ENCODE measurements at places on chromosomes 5 and 9.

DNA sequence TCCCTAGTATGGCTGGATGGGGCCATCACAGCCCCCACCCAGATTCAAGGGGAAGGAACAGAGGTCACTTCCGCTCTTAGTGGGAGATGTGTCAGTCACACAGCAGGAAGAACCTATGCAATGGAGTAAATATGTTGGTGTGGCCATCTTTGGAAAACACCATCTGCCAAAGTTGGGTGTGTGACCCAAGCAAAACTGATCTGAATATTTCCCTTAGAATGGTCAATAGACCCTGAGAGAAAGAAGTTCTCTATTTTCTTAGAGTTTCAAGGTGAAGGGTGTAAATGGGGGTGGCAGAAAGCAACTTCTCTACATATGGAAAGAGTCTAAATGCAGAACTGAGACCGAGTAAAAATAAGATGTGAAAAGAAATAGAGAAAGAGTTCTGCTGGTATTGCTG lies 212.7 kb downstream of the ESM1 start:
- no peak for DNase-seq

DNA sequence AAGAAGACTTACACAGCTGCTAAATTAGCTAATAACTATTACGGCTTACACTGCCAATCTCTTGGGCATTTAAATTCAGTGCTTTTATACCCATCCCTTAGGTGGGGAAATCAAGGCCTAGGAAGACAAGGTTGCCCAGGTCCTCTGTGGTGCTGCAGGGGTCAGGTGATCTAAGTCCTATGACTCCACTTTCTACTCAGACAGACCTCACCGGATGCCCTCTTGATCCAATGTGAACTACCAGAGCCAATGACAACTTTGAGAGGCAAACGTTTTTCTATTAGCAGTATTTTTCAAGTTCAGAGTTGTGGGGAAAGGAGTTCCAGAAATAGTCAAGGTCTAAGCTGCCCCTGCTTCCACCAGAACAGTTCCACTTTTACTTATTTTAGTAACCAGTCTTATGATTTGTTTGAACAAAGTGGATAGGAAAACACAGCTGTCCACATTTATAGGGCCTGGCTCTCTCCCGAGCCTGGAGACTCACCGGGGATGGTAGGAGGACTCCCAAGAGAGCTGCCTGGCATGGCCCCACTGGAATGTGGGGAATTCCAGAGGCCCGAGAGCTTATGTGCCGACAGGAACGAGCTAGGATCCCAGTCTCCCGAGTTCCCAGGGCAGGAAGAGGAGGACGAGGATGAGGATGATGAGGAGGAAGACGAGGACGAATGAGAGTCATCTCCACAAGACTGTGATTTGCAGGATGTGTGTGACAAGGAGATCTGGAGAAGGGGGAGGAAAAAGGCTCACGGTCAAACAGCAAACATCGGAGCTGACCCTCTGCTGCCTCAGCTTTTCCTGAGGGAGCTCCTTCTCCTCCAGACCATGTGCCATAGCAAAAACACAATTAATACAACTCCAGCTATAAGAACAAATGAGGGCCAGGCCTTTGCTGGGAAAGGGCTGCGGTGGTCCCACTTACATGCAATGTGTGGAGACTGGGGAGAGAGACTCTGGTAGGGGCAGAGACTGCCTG lies 16.7 kb downstream of the FAM193B start:
- no peak for DNase-seq

DNA sequence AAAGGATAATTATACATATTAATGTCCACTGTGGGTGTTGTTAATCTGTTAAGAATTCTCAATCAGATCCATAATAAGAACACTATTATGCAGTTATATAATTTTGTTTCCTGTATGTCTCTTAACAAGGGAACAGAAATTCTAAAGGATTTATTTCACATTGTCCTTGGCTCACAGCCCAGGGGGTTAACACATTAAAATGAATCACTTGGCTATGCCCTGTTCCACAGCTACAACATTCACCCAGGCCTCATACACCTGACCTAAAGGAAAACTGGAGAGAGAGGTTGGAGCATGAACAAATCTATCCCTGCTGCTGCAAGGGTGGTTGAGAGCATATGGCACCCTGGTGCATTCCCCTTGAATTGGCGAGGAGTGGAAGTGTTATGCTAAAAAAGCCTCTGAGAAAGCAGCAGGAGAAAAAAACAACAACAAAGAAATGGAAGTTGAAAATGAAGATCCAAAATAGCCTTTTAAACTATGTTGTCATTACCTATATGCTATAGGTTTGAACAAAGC lies 116.0 kb downstream of the KCNN2 start:
- no peak for DNase-seq

- no peak for DNase-seq
Measured at GRCh38 chr5:97888439-97888838, 705.4 kb upstream of the RIOK2 start.

DNA sequence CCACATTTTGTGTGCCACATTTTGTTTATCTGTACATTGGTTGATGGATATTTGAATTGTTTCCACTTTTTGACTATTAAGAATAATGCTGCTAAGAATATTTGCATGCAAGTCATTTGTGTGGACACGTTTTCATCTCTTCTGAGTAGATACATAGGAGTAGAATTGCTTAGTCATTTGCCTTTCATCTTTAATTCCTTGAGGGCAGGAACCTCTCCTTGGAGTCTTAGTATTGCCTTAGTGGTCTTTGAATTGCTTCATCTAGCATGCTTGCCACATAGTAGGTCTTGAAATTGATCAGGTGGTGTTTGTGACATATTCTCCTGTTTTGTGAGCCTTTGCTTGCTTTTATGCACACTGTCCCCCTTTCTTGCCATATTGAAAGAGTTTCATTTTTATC lies 128.5 kb downstream of the NR3C1 start:
- no peak for DNase-seq

GRCh38 chr9:109506097-109506712 lies 8.1 kb upstream of the PTPN3 start:
- DNase-seq: no peak

DNA sequence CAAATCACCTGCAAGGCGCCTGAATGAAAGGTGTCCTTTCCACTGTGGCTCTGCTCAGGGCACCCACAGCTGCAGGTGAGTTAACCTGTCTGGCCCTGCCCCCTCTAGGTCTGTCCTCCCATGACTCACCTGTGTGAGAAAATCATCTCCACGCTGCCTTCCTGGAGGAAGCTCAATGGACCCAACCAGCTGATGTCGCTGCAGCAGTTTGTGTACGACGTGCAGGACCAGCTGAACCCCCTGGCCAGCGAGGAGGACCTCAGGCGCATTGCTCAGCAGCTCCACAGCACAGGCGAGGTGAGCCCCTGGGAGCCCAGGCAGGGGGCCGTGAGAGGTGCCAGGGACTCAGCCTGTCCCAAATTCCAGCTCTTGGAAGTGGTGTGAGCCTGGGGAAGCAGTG lies 23.0 kb upstream of the CTSL start:
- DNase-seq: no peak

- DNase-seq: no peak
Measured at GRCh38 chr5:112663146-112663545, 74.5 kb upstream of the APC start.

DNA sequence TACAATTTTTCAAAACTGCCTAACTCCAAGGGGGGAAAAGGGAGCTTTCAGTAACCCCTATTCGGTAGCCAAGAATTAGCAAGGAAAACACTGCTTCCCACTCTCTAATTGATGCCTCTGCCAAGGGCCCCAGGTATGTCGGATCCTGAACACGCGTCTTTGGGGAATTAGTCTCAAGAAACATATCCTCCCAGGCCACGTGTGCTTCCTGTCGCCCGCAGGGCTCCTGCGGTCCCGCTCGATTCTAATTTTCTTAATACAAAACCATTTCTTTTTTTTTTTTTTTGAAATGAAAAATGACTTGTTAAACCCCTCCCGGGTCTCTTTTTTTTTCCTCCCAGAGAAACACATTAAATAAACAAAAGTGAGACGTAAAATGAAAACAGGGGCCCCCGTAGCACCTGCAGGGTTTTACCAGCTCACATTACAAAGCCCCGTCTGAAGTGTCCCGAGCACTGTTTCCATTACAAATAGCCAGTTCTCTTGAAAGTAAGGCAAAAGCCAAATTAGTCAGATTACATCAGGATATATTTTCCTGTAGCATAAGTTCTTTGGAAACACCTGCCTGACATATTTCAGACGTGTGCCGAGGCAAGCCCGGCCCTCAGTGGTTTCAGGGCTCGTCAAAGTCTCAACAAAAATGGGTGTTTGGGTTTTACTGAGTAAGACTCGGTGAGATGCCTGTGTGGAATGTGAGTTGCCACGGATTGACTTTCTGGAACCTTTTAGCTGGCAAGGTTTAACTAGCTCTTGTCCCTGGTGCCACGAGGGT lies 21.5 kb downstream of the SMIM23 start:
- DNase-seq: no peak

GRCh38 chr5:145587710-145588109 lies 247.4 kb downstream of the PRELID2 start:
- no peak for DNase-seq

DNA sequence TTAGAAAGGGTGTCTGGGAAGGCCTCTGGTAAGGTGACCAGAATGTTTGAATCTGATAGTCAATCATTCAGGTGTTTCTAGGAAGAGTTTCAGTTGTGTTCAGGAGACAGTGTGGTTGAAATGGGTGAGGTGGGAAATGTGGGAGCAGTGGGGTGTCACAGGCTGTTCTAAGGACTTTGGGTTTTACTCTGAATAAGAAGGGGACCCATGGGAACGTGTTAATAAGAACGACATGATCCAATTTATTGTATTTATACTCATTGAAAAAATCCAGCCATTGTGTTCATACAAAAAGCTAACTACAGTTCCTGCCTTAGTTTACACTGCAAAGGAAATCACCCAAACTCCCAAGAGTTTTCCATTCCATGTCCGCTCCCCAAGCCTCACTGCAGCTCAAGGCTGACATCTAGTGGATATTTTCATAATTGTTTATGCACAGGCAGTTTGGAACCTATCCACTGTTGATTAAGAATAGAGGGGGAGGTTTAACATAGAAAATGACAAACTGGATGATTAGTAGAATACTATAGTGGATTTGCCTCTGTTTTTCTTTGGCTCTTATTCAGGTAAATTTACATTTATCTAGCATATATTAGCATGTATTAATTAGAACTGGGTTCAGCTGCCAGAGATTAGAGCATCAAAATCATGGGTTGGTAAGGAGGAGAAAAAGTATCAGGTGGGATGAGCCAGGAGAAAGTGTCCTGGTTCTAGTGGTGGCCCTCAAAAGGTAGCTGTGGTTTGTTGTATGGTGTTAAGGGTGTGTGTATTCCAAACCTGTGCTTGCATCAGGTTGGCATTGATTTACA lies 17.7 kb downstream of the CAVIN4 start:
- DNase-seq: no peak

- DNase-seq: no peak
Measured at GRCh38 chr5:4453655-4454054, 686.5 kb upstream of the ADAMTS16 start.

DNA sequence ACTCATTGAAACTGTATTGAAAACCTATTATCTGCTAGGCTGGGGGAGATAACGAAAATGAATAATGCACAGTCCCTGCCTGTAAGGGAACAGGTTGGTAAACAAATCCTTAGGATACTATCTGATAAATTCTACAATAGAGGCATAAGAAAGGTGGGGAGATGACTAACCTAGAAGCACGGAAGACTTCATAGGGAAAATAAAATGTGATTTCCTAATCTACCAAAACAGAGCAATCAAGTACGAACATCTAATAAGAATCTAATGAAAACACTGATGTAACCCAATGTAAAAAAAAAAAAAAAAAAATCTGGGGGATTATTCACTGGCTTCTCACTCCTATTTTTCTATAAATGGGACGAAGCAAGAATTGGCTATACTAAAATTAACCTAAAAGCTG lies 124.4 kb downstream of the SLF1 start:
- no peak for DNase-seq

DNA sequence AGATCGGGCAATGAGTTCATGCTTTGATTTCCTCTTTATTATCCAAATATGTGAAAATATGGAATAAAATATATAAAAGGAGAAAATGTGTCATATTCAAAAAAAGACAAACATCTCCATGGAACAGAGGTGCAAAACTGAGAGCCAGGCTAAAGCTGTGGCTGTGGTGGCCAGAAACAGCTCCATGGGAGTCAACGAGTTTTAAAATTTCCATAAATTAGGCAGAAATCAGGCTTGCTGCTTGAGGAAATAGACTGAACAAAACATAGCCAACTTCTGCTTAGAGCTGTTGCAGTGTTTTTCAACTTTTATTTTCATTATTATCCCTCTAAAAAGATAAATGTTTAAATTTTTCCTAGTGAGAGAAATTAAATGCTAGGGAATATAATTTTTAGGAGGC lies 110.8 kb upstream of the SLC30A5 start:
- no peak for DNase-seq

GRCh38 chr5:53261245-53261644 lies 151.7 kb upstream of the MOCS2 start:
- DNase-seq: no peak

DNA sequence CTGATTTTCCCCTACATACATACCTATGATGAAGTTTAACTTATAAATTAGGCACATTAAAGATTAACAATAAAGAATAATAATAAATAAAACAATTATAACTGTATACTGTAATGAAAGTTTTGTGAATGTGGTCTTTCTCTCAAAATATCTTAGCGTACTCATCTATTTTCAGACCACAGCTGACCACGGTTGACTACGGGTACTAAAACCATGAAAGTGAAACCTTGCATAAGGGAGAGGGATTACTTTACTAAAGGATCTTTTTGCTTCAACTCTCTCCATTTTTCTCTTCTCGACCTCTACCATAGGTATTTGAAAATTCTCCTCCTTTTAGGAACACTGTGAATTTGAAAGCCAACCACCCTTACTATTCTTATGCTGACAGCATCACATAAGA lies 475.5 kb downstream of the CETN3 start:
- no peak for DNase-seq

GRCh38 chr9:115133649-115134048 lies 15.7 kb upstream of the TNC start:
- no peak for DNase-seq

- no peak for DNase-seq
Measured at GRCh38 chr9:86655147-86655546, 292.2 kb downstream of the GAS1 start.

DNA sequence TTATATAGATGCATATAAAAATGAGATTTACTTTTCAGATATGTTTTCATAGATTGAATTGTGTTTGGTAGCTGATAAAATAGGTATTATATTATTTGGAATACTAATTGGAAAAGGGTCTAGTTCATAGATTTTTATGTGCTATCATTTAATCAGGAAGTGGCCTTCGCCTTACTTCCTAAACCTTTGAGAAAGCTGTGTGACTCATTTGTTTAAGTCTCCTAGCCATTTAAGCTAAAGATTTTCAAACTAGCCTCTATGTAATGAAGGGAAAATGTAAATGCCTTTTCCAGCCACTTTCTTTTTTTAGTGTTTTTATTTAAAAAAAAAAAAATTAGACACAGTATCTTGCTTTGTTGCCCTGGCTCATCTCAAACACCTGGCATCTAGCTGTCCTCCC lies 97.5 kb downstream of the DMXL1 start:
- no peak for DNase-seq

DNA sequence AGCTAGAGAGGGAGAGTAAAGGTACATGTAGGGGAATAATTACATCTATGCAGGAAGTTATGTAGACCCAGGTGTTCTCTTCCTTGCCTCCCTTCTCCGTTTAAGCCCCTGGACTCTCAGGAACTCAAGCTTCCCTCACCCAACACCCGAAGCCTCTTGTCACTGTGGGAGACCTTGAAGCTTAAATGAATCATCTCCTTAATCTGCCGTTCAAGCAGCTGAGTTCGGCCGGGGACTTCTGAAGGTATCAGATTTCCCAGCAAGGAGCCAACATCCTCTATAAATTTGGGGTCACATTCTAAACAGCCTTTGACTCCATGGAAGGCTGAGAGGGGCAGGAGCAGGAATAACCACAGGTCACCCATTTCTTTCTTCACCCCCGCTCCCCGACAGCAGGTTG lies 412 bp downstream of the IZUMO3 start:
- DNase-seq: no peak
